ENCODE measurements at places on chromosomes 4 and X. TPM values are rescaled to one million over a fixed set of nuclear protein-coding genes. Genes with fewer than 3 reads are reported as not detected.

Gene ATRX
- 116 TPM for total RNA-seq

Gene MAGEA2
- not detected for total RNA-seq

Gene RAB39B
- total RNA-seq = 0.44 TPM

Gene DDIT4L
- 1.2 TPM for total RNA-seq

Gene HMX1
- not detected for total RNA-seq

Gene NUDT10
- total RNA-seq = not detected

Gene SERTM2
- not detected for total RNA-seq

Gene CFAP47
- total RNA-seq = 1.0 TPM

Gene HELT
- total RNA-seq = not detected

Gene ASB5
- not detected for total RNA-seq

Gene REELD1
- not detected for total RNA-seq

Gene CORIN
- total RNA-seq = not detected

Gene UGT2B10
- not detected for total RNA-seq

Gene SPANXA2
- not detected for total RNA-seq

Gene GPR173
- total RNA-seq = 0.68 TPM

Gene NAP1L3
- not detected for total RNA-seq

Gene AMTN
- total RNA-seq = not detected

Gene IGFBP7
- 20.6 TPM for total RNA-seq

Gene TRIM2
- 35.5 TPM for total RNA-seq

Gene ZFP42
- total RNA-seq = not detected

Gene STATH
- total RNA-seq = not detected

Gene TSPAN6
- 70.6 TPM for total RNA-seq

Gene GUCY1A1
- total RNA-seq = 23.6 TPM

Gene BMPR1B
- total RNA-seq = 9.2 TPM

Gene AFP
- 0.24 TPM for total RNA-seq

Gene SLC9A7
- total RNA-seq = 66.4 TPM

Gene N4BP2
- total RNA-seq = 5.0 TPM

Gene KCTD8
- total RNA-seq = not detected

Gene TCEANC
- total RNA-seq = 1.7 TPM

Gene BMP3
- total RNA-seq = 0.17 TPM

Gene DGAT2L6
- total RNA-seq = not detected

Gene XK
- 11.3 TPM for total RNA-seq

Gene MED28
- total RNA-seq = 33.3 TPM

Gene ASMT
- not detected for total RNA-seq

Gene HSFX2
- total RNA-seq = 0.76 TPM

Gene IGSF1
- total RNA-seq = not detected

Gene RASGEF1B
- total RNA-seq = 36.3 TPM

Gene TREX2
- 2.0 TPM for total RNA-seq

Gene MGAT4D
- not detected for total RNA-seq

Gene PHOX2B
- not detected for total RNA-seq

Measured in Calu3 (cell line).